Suprapubic skin (tissue), 4 donors: ENCODE measurements at places on chromosomes 11 and 22. TPM values are rescaled to one million over a fixed set of nuclear protein-coding genes. Genes with fewer than 3 reads are reported as not detected.

Gene ART5
- total RNA-seq = not detected

DNA sequence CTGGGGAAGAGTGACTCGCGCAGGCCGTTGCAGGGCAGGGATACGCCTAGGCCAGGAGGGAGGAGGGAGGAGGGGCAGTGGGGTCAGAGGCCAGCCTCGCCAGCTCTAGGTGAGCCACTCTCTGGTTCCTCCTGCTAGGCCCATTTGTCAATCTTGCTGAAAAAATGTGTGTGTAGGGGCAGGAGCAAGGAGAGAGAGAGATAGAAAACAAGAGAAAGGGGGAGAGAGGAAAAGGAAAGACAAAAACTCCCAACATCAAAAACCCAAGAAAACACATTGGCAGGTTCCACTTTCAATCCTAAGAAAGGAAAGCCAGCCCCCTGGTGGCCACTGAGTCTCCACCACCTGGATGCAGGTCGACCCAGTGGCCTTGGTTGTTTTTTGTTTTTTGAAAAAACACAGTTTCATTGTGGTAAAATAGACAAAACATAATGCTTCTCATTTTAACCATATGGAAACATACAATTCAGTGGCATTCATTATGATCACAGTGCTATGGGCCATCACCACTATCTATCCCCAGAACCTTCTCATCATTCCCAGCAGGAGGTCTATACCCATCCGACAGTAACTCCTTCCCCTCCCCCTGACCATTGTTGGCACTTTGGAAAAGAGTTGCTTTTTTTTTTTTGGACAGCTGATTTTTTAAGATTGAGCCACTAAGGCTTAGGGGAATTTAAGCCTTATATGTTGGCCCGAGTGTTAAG is 10.9 kb downstream of the OMP start:
- DNase-seq = no peak
- no peaks in the 10 kb centered on the region for H3K4me1 ChIP-seq
- no peak overlapping the region for H3K27ac ChIP-seq
- peaks cover 5% of the 10 kb centered on the region for H3K36me3 ChIP-seq

- H3K27me3 ChIP-seq = peaks cover 11% of the 10 kb centered on the region
- H3K4me1 ChIP-seq = no peaks in the 10 kb centered on the region
- H3K4me3 ChIP-seq = no peak overlapping the region
- peak; percentile 73 for DNase-seq
- H3K27ac ChIP-seq = no peak overlapping the region
Observed at GRCh38 chr22:48475661-48476345, 1351.9 kb downstream of the BRD1 start.

DNA sequence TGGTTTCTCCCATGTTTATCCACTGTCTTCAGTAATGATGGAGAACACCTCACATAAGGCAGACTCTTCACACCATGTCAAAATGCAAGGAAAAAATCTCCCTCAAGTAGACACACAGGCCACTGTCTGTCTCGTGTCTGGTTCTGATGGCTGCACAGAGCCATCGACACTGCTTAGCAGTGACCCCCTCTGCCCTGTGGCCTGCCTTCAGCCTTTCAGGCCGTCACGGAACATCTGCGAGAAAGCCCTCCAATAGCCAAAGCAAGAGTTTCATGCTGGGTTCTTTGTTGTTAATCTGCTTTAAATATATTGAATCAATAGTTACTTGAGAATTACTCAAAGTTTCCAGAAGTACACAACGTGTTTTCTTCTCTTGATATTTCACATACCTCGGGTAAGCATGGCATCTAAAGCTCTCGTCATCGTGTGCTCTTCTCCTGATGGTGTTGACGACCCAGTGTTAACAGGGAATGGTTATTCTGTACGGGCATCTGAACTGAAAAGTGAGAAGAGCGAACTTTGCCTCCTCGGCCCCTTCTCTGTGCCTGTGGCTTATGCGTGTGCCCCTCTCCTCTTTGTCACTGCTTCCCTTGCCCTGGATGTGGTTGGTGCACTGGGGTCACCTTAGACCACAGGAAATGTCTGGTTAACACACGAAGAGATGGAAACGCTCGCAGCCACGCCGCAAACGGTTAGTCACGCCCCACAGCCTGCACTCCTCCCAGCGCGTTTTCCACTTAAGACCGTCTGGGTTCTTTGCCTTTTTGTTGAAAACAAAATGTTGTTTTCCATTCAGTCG is 33.4 kb upstream of the CTTN start:
- no peaks in the 10 kb centered on the region for H3K4me1 ChIP-seq
- no peak overlapping the region for H3K4me3 ChIP-seq
- H3K36me3 ChIP-seq = peaks cover 72% of the 10 kb centered on the region
- H3K27ac ChIP-seq = no peak overlapping the region
- no peak for DNase-seq

DNA sequence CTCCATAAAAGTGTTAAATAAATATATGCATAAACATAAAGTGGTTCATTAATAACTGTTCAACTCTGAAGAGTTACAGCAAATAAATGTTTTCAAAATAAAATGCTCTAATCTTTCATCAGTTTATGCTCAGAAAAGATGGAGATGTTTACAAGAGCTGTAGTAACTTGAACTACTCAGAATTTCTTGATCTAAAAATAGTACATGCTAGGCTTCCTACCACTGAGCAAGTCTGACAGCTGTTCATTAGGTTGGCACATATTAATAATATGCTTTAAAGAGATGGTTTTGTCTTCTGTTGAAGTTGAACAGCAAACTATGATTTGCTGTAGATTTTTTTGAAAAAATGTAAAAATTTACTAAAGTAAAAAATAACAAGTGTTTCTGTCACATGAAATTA is 10.8 kb upstream of the SLN start:
- H3K27ac ChIP-seq = no peak overlapping the region
- H3K4me1 ChIP-seq = peaks cover 22% of the 10 kb centered on the region
- H3K36me3 ChIP-seq = no peaks in the 10 kb centered on the region
- no peaks in the 10 kb centered on the region for H3K27me3 ChIP-seq
- DNase-seq = no peak

DNA sequence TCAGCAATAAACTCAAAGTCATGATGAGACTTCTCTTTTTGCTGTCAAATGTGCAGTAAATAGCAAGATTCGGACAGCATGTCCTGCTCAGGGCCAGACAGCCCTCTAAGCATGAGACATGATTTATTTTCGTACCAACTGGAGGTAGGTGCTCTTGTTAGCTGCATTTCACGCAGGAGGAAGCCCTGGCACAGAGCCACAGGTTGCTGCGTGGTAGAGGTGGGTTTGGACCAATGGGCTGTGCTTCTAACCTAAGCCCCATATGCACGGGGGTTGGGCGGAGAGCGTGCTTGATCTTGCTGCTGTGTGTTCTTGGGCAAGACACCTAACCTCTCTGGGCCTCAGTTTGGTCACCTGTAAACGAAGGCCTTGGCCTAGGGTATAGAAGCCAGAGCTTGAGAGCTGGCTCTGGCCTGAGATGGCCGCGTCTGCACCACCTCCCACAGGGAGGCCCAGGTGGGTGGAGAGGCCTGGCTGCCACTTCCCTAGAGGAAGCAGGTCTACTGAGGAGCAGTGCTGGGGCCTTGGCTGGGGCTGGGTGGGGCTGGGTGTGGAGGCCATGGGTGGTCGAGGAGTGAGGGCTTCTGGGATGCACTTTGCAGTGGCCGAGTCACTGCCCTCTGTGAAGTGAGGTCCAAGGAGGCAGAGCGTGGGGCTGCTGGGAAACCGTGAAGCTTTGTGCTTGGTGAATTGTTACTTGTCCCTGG is 38.5 kb upstream of the GRAMD4 start:
- no peaks in the 10 kb centered on the region for H3K27me3 ChIP-seq
- no peak for DNase-seq
- H3K4me3 ChIP-seq = no peak overlapping the region
- H3K27ac ChIP-seq = no peak overlapping the region
- H3K4me1 ChIP-seq = peaks cover 77% of the 10 kb centered on the region
- no peaks in the 10 kb centered on the region for H3K36me3 ChIP-seq

GRCh38 chr11:73280626-73281025 is 8.5 kb downstream of the P2RY6 start:
- no peaks in the 10 kb centered on the region for H3K36me3 ChIP-seq
- DNase-seq = no peak
- no peaks in the 10 kb centered on the region for H3K27me3 ChIP-seq
- H3K4me1 ChIP-seq = peaks cover 4% of the 10 kb centered on the region
- H3K4me3 ChIP-seq = no peak overlapping the region

- no peak overlapping the region for H3K4me3 ChIP-seq
- no peaks in the 10 kb centered on the region for H3K4me1 ChIP-seq
- DNase-seq = no peak
- H3K27ac ChIP-seq = no peak overlapping the region
Observed at GRCh38 chr11:123268156-123268555, 73.1 kb upstream of the CLMP start.

DNA sequence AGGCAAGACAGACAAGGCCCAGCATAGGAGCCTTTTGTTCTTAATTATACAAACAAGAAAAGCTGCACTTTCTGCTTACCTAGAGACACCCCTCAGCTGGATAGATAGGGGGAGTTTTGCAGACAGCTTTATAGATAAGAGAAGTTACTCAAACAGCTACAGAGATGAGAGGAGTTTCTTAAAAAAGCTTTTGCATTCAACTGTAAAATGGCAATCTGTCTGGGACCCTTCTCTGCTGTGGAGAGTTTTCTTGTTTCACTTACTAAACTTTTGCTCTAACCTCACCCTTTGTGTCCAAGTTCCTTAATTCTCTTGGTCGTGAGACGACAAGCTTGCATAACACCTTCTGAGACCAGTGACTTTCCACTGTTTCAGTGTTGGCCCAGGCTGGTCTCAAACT is 103.8 kb upstream of the CHORDC1 start:
- no peaks in the 10 kb centered on the region for H3K27me3 ChIP-seq
- no peak overlapping the region for H3K27ac ChIP-seq
- no peak overlapping the region for H3K4me3 ChIP-seq
- no peaks in the 10 kb centered on the region for H3K36me3 ChIP-seq
- no peak for DNase-seq
